ENCODE measurements at places on chromosomes 1 and 21.

- peak overlapping the region; percentile 50 for H3K4me3 ChIP-seq
- DNase-seq, result no peak
- H3K27ac ChIP-seq, result peak overlapping the region; percentile 86
- no peaks in the 10 kb centered on the region for H3K27me3 ChIP-seq
- no peaks in the 10 kb centered on the region for H3K36me3 ChIP-seq
Observed at GRCh38 chr1:155049651-155050559, 1.2 kb upstream of the ADAM15 start.

DNA sequence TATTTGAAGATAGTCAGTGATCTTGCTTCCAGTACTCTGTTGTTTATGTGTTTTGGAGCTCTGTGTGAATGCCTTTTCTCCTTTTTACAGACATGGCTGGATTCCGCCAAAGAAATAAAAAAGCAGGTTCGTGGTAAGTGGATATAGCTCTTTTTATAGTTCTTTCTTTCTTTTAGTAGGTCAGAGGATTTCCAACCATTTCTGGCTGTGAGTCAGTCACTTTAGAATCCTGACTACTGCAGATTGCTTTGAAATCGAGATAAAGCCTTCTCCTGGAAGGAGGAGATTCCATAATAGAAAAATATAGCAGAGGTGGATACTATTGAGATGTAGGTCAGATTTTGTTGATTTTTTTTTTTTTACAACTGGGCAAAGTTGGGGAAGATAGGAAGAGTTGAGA is 97.4 kb downstream of the EPB41 start:
- no peaks in the 10 kb centered on the region for H3K27me3 ChIP-seq
- no peak for DNase-seq
- H3K27ac ChIP-seq, result no peak overlapping the region
- H3K4me1 ChIP-seq, result no peaks in the 10 kb centered on the region

DNA sequence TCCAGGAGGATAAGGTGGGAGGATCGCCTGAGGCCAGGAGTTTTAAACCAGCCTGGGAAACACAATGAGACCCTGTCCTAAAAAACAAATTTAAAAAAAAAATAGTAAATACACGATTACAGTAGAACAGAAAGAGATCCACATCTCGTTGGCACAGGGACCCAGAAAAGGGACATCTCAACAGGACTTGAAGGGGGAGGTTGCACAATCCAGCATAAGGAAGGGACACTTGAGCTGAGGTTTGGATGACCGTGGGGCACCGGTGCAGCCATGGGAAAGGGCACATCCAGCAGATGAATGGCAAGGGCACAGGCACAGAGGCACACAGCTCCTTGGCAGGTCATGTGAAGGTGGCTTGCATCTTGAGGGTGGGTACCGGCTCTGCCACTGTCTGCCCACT is 20.5 kb downstream of the TRIM67 start:
- DNase-seq, result no peak
- no peaks in the 10 kb centered on the region for H3K4me1 ChIP-seq
- H3K4me3 ChIP-seq, result no peak overlapping the region
- H3K27me3 ChIP-seq, result no peaks in the 10 kb centered on the region
- H3K36me3 ChIP-seq, result no peaks in the 10 kb centered on the region

DNA sequence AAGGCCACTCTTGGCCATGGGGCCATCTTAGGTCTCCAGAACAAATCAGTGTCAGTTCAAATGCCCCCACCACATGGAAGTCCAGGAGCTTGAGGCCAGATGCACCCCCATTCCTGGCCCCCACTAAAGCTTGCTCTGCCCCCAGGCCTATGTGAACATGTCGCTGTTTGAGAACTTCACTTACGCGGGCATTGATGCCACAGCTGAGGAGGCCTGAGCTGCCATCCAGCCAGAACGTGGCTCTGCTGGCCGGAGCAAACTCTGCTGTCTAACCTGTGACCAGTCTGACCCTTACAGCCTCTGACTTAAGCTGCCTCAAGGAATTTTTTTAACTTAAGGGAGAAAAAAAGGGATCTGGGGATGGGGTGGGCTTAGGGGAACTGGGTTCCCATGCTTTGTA is 15.1 kb upstream of the MPL start:
- no peaks in the 10 kb centered on the region for H3K4me1 ChIP-seq
- H3K27ac ChIP-seq, result no peak overlapping the region
- no peaks in the 10 kb centered on the region for H3K36me3 ChIP-seq
- no peak overlapping the region for H3K4me3 ChIP-seq
